ENCODE measurements at places on chromosomes 2 and 18. TPM values are rescaled to one million over a fixed set of nuclear protein-coding genes. Genes with fewer than 3 reads are reported as not detected.

- no peak for DNase-seq
These were observed 83.1 kb downstream of the CDC42EP3 start for GRCh38 chr2:37588316-37588777.

- DNase-seq, result peak; percentile 30
These were observed 81.4 kb downstream of the SNTG2 start for GRCh38 chr2:1032030-1032429.

PROC gene
- total RNA-seq, result not detected

DNA sequence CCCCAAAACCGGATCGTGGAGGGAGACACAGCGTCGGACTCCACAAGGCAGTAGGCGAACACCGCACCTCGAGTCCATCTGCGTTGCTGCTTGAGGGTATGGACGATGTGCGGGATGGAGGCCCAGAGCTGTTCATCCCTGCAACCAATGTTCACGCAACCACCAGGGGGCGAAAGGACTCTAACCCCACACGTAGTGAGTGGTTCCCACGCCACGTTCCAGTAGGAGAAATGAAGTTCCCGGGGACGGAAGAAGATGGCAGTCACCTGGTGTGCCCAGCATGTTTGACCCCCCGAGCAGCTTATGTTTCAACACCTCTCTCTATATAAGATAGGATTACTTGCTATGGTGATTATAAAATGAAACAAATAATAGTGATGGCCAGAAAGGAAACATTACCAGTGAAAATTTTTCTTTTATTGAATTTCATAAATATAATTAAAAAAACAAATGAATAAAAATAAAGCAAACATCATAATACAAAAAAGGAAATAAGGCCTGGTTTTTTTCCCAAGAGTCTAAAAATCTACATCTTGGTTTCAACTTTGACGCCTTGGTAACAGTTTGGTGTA, 184.3 kb downstream of the SH3BP4 start:
- DNase-seq, result peak; percentile 45

GRCh38 chr2:168118733-168119514, 128.5 kb downstream of the STK39 start:
- DNase-seq, result no peak

Measured in activated CD4-positive, alpha-beta memory T cell treated with anti-CD3 and anti-CD28 coated beads, Interleukin-2, amount 10 ng/mL, durations not matched to agents 7 days and 5 days (primary cell).